Tongue (tissue), 3 donors: ENCODE measurements at places on chromosomes 7 and 10. TPM values are rescaled to one million over a fixed set of nuclear protein-coding genes. Genes with fewer than 3 reads are reported as not detected.

DNA sequence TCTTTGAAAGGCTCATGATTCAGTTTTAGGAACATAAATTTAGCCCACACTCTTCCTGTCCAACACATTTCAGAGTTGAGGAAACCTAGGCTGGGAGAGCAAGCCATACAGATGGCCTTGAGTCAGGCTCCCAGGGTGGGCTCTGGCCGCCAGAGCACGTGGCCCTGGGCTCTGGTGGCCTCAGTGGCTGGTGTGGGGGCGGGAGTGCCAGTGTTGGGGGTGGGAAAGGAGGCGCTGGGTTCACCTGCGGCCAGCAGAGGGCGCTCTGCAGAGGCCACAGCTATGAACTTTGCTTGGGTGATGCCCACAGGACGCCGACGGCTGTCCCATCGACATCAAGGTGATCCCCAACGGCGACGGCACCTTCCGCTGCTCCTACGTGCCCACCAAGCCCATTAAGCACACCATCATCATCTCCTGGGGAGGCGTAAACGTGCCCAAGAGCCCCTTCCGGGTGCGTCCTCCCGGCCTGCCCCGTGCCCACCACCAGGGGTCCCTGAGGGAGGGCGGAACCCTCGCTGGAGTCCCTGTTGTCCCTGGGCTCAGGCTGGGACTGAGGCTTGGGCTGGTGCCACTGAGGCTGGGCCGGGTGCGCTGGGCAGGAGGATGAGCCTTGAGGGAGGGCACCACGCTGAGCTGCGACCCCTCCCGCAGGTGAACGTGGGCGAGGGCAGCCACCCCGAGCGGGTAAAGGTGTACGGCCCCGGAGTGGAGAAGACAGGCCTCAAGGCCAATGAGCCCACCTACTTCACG is 11.9 kb downstream of the FLNC start:
- DNase-seq, result peak; percentile 58

DNA sequence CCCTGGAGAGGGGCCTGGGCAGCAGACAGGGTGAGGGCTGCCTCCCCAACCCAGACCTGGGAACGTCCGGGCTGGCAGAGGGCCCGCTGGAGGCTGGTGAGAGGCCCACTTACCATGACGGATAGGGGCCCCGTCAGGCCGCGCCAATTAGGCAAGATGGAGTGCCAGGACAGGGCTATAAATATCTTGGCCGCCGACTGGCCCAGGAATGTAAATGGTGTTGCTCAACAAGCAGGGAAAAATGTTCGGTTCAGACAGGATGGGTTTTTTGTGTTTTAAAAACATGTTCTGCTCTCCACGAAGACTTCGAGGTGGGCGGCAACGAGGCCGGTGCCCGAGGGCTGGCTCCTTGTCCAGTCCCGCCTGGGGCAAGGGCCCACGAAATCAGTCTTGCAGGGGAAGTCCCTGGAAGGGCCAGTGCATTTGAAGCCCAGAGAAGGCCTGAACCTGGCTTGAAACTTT is 35.8 kb upstream of the ELN start:
- peak; percentile 69 for DNase-seq

DNA sequence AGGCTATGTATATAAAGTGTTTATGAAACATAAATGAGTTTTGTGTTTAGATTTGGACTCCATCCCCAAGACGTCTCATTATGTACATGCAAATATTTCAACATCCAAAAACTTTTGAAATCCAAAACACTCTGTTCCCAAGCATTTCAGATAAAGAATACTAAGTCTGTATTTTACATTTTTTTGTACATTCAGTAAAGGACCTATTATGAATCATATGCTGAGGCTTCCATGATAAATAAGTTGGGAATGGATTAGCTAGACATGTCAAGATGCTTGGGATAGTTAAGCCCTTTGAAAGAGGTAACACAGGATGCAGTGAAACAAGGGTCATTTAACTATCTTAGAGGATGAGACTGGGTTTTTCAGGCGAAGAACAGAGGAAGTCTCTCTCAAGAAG is 262.9 kb downstream of the SNX13 start:
- DNase-seq, result no peak

DNA sequence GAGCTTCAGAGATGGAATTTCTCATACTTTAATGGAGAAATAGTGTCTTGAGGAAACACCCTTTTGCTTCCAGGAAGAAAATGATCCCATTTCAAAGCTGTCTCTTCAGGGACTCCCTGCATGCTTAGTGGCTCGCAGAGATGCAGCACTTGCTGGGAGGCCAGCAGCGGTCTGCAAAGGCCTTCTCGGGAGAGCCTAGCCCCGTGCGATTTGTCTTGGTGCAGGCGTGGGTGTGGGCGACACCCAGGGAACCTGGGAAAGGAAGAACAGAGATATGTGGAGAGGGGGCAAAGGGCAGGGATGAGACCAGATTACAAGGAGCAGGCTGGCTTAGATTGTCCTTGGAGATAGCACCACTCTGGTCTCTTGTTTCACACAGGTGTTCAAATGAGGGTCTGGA is 352.3 kb upstream of the PODXL start:
- no peak for DNase-seq

- no peak for DNase-seq
These were observed 1188.4 kb upstream of the AUTS2 start for GRCh38 chr7:68409851-68410250.

The TSPAN12 gene
- total RNA-seq, result 53.9 TPM

DNA sequence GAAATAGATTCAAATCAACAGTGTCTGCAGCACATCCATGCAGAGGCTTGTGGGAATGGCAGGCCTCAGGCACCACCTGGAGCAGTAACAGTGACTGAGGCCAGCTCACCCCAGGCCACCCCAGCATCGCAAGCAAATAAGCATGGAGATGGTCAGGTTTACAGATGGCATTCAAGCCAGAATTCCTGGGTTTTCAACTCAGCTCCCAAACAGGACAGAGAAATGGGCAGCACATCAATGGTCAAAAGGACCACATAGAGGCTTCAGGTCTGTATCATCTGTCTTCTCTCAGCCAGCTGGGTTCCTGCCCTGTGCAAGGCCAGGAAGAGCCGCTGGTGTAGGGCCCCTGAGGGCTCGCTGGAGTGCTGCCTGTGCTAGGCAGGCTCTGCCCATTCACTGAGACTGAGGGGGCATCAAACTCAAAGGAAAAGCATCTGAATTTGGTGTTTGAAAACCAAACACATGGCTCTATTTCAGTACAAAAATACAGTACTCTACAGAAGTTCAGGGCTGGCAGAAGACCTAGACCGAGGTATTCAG is 112.5 kb downstream of the KMT2E start:
- no peak for DNase-seq

GRCh38 chr10:12741360-12741804 is 260.1 kb downstream of the CCDC3 start:
- DNase-seq, result peak; percentile 72

The ACSM6 gene
- total RNA-seq, result not detected

DNA sequence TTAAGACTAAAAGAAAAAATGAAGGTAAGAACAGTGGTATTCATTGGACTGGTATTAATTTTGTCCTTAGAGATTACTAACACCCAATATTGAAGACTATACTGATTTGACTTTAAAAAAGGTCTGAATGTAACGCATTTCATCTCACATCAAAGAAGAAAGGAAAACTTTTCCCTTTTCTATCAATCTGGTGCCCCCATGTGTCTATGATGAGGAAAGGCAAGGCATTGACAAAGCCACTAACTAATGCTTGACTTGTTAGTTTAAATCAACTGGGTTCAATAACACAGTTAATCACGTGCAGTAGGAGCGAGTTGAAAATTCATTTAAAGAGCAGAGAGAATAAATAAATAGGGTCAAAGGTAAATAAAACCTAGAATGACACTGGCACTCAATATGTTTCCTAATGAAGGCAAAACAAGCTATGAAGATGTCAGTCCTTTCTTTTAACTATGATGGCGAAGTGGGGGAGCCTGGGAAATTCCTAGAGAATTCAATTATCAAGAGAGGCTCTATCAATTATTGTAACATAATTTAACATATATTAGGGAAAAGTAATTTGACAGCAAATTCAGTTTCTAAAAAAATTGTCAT is 180.9 kb downstream of the ANK3 start:
- peak; percentile 50 for DNase-seq

- DNase-seq, result peak; percentile 82
These were observed at the start of gene MKX for GRCh38 chr10:27745732-27746396. TSS of gene MKX (minus strand) at chr10:27745819. CDS start at chr10:27743415, 2,404 bp downstream.
